ENCODE measurements at places on chromosomes 7 and 10.

GRCh38 chr7:84547331-84547730 lies 352.7 kb upstream of the SEMA3A start:
- DNase-seq = no peak

DNA sequence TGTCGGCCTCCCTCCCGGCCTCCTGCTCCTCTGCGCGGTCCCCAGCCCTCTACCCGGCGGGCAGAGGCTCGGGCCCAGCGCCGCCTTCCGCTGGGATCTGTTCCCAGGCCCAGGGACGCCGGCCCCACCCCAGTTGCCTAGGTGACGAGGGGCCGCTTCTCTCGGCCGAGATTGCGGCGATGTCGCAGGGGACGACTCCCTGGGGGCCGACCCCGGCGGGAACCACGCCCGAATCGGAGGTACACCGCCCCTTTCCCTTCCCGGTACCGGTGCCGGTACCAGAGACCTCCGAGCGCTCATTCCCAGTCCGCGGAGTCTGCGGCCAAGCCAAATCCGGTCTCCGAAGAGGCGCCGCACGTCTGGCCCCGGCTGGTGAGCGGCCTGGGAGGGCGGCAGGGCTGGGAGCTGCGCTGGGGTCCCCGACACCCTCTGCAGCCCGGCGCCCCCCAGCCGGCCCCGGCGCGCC lies at the start of gene CABCOCO1:
TSS of gene CABCOCO1 (plus strand) at position 136 of the 466 bp plus-strand sequence. CDS start at position 180, 44 bp downstream.
- DNase-seq = no peak

GRCh38 chr7:23471106-23471859 lies 992 bp upstream of the IGF2BP3 start:
- DNase-seq = no peak

DNA sequence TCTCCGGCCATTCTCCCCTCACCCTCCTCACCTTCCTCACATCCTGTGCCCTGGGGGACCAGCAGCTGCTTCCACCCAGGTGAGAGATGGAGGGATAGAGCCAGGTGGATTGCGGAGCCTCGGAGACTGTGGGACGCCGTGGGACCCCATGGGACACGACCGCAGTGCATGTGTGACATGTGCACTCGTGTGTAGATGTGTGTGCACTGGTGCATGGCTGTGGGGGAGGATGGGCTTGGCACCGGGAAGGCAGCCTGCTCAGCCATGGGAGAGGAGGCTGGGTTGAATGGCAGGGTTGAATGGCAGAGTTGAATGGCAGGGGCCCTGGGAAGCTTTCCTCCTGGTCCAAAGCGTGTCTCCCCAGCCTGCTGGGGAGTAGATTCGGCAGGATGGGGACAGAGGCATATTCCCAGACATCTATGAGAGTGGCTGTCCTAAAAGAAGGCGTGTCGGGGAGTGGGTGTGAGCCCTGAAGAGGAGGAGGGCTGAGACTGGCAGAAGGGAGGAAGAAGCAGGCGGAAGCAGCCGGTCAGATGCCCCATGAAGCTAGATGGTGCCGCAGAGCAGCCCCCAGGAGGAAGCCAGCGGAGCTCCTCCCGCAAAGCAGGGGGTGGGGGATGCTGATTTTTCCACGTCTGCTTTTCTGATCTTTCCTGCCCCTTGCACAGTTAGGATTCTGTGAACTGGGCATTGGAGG lies 815 bp downstream of the GIMAP8 start:
- peak; percentile 63 for DNase-seq

DNA sequence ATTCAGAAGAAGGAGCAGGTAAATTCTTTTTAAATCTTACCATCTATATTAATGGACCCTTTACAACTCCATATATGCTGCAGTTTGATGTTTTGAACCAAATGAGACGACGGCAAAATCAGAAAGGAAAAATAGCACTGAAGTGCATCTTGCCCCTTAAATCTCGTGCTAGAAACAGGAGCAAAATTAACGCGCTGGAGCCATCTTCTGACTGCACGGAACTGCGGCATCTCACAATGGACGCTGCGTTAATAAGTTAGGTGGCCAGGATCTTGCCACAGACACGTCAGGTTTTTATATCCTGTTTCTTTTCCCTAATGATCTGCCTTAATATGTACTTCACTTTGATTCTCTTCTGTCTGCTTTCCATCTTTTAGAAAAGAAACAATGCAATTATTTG lies 354.5 kb downstream of the TFEC start:
- DNase-seq = no peak

DNA sequence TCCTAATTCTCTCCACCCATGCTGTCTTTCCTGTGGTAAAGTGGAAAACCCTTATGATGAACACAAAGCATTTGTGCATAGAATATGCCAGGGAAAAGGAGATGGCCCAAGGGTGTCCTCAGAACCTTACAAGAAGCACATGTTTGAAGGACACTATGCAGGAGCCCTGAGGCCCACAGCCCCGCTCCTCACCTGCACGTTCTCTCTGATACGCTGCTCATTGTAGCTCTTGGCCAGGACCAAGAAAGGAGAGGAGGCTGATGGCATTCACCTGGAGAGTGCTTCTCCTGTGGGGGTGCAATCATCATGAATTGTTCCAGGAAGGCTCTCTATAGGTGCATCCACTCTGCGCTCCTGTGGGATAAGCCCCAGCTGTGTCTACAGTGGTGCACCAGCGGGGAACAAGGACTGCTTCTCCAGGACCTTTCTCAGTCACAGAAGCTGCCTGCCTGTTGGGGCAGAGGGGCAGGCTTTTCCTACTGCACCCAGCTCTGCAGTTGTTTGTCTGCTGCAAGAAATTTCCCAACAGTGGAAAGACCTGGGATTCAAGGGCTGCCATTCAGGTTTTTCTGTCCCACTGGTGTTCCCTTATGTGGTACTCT lies 19.9 kb downstream of the AKR1C2 start:
- no peak for DNase-seq

DNA sequence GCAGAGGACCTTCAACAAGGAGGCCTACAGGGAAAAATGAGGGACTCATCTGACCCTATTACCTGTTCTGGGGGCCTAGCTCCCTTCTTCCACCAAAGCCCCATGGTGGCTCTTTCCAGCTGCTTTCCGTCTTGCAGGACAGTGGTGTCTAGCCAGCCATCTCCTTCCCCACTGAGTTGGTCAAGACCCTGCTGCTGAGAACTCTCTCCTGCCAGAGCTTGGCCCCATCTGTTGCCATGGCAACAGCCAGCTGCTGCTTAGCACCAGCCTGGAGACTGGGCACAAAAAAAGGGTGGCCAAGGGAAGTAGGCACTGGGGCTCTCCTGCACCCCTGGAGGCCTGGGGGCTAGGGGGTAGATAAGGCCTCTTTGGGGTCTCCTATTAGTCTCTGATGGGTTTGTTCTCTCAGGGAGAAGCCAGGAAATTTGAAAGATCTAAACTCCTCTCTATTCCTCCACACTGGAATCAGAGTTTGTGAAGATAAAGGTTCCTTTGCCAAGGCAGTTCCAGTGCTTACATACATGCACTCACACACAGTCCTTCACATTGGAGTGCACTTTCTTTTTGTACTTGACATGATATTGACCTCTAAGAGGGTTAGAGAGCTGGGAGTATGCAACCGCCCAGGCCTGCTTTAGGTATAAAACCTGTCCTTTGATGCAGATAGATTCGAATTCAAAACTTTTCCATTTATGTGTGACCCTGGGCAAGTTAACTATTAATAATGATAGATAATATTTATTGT lies 15.8 kb downstream of the TSPAN33 start:
- no peak for DNase-seq

- no peak for DNase-seq
Measured at GRCh38 chr10:17523917-17524316, 69.5 kb upstream of the ST8SIA6 start.

- DNase-seq = no peak
Measured at GRCh38 chr10:44571701-44572100, 186.8 kb upstream of the CXCL12 start.

DNA sequence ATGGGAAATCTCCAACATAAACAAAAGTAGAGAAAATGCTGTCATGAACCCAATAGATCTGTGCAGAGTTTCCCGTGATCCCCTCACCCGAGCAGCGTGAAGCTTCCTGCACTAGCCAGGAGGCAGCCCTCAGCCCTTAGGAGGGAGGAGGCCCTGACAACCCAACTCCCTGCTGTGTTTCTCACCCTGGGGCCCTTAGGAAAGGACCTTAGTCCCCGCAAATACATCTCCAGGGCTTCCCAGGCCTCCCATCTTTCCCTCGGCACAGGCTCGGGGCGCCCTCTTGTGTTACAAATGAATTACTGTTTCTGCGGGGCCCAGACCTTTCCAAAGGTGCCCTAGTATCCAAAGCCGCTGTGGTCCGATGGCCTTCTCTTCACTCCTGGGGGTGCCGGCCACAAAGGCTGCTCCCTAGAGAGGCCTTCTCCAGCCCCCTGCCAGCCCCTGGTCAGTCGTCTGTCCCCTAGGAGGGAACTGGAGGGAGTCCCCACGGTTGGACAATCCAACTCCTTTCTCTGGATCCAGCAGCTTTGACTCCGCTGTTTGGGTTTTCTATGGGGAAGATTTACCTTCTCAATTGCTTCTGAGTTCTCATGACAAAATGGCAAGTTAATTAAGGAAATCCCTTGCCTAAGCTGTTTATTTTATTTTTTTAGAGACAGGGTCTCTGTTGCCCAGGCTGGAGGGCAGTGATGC lies 49.9 kb upstream of the SH2B2 start:
- DNase-seq = peak; percentile 47

- no peak for DNase-seq
Measured at GRCh38 chr10:34137955-34138354, 677.1 kb downstream of the PARD3 start.

- DNase-seq = peak; percentile 35
Measured at GRCh38 chr7:129438839-129439651, 4.8 kb downstream of the STRIP2 start.

DNA sequence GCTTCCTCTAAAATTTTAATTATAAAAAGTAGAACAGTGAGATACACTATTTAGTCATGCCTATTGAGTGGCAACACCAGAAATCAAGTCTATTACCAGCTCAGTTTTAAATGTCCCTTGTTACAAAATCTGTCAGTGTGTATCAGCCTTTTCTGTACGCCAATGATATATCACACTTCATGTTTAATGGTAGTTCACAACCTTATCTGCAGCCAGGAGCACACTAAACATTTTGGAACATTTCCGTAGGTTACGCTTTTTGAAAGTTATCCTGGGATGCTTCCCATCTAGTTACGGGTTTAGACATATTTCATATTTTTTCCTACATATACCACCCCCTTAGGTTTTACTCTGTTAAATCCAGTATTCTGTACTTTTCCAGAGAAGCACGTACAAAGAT lies 5.4 kb downstream of the HNRNPA2B1 start:
- DNase-seq = no peak

GRCh38 chr10:122802282-122802681 lies 43.4 kb downstream of the CUZD1 start:
- no peak for DNase-seq

- no peak for DNase-seq
Measured at GRCh38 chr7:150407588-150408392, 28.7 kb downstream of the ZNF775 start.

- DNase-seq = no peak
Measured at GRCh38 chr7:142413280-142414000, 155.6 kb upstream of the PRSS58 start.

GRCh38 chr7:1922071-1922869 lies 252.2 kb downstream of the ELFN1 start:
- DNase-seq = peak; percentile 52

DNA sequence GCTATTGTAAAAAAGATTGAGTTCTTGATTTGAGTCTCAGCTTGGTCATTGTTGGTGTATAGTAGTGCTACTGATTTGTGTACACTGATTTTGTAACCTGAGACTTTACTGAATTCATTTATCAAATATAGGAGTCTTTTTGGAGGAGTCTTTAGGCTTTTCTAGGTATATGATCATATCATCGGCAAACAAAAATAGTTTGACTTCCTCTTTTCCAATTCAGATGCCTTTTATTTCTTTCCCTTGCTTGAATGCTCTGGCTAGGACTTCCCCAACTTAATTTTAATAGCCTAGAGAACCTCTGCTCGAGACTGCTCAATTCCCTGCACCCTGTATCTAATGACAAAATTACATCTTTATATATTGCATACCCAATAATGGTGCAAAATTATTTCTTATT lies 154.4 kb downstream of the CCDC7 start:
- no peak for DNase-seq

GRCh38 chr10:88793712-88794299 lies 8.7 kb upstream of the LIPM start:
- no peak for DNase-seq

DNA sequence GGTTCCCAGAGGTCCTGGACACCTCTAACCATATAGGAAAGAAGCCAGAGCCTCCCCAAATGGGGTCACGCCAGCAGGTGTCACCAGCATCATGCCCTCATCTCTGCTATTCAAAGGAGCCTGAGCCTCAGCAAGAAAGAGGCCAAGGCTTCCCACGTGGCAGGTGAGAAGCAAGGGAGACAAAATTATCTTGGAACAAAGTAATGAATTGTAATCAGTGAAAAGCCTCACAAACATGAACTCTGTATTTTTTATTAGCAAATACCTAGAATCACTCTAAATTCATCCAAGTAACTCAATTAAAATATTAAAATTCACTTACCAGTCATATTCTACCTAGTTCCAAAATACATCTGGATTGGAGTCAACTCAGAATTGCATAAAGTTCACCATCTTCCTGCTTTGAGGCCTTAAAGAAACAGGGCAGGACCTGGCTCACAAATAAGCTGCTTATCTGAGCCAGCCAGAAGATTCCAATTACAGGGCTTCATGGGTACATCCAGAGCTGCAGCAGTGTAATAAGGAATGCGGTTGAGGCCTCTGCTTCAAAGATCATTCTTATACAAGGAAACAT lies 68.7 kb downstream of the SGMS1 start:
- DNase-seq = no peak

DNA sequence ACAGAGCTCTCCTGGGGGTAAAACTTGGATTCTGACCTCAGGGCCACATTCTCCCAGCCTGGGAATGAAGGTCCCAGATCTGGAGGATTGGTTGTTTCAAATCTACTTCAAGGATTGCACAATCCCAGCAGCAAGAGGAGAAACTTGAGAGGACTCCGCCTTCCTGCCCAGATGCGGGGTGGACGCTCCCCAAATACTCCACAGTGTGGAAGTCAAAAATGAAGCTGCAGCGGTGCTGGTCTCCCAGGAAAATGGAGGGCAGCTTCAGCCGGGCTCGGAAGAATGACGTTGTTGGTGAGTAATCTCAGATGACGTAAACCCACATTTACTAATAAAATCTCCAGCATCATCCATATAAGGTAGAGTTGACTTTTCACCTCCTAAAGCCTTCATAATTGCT lies 31.5 kb upstream of the PPP2R2D start:
- no peak for DNase-seq

Measured in stimulated activated CD4-positive, alpha-beta T cell treated with anti-CD3 and anti-CD28 coated beads, Interleukin-4, amount 100 ng/mL, for 48 hours (primary cell).